ENCODE measurements at places on chromosomes 2 and 18.

GRCh38 chr2:133253793-133254192, 314.5 kb downstream of the NCKAP5 start:
- no peak for DNase-seq

DNA sequence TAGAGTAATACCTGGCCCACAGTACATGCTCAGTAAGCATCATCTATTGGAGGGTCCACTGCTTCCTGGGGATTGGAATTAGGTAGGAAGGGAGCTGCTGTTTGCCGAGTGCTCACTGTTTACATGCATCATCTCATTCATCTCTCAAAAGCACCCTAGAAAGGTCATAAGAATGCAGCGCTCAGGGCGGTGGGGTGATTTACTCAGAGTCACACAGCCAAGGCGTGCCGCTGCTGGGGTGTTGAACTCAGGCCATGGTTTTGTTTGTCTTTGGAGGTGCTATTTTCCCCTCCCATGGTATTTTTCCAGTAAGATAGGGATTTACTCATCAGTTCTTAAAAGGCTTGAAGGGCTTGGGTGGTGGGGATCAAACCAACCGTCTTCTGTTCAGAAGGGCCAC, 227.5 kb downstream of the LDLRAD4 start:
- DNase-seq = no peak

- no peak for DNase-seq
Measured at GRCh38 chr2:232688201-232688600, 8.9 kb upstream of the GIGYF2 start.

DNA sequence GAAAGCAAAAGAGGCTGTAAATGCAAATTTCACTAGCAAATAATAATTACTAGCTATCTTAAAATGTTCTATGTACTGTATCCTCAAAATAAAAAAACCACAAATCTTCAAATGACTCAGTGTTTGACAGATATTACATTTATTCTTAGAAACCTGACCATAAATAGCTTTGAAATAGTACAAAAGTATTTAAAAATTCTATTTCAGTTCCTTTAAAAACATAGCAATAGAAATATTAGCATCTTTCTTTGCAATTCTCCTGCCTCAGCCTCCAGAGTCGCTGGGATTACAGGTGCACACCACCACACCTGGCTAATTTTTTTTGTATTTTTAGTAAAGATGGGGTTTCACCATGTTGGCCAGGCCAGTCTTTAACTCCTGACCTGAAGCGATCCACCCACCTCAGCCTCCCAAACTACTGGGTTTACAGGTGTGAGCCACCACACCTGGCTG, 50.6 kb downstream of the MSH6 start:
- no peak for DNase-seq

DNA sequence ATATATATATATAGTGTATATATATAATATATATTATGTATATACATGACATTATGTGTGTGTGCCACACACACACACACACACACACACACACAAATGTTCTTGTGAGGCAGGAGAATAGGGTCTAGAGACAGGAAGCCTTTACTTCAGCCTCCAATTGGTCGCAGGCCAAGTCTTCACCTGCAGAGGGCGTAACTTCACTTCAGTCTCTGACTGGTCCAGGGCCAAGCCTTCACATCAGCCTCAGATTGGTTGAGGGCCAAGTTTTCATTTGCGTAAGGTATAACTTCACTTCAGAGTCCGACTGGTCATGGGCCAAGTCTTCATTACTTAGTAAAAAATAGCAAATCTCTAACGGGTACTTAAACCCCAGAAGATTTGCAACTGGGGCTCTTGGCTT, 13.2 kb upstream of the SS18 start:
- DNase-seq = no peak

GRCh38 chr2:4527416-4527815, 824.0 kb downstream of the DCDC2C start:
- no peak for DNase-seq

GRCh38 chr18:8990276-8991031, 112.0 kb upstream of the NDUFV2 start:
- no peak for DNase-seq

DNA sequence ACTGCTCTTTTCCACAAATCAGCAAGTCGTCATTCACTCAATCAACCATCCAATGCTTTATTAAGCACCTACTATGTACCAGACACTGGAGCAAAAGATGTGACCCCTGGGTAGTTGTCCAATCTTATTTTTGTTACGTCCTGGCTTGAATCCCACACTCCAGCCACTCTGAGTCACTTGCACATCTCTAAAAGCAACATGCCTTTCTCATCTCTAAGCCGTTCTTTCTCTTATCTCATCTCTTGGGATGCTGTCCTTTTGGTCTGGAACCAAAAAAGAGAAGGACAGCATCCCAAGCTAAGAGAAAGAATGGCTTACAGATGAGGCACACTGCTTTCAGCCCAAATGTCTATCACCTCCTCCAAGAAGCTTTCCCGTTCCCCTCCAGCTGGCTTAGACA, 58.8 kb downstream of the RNF152 start:
- DNase-seq = no peak

DNA sequence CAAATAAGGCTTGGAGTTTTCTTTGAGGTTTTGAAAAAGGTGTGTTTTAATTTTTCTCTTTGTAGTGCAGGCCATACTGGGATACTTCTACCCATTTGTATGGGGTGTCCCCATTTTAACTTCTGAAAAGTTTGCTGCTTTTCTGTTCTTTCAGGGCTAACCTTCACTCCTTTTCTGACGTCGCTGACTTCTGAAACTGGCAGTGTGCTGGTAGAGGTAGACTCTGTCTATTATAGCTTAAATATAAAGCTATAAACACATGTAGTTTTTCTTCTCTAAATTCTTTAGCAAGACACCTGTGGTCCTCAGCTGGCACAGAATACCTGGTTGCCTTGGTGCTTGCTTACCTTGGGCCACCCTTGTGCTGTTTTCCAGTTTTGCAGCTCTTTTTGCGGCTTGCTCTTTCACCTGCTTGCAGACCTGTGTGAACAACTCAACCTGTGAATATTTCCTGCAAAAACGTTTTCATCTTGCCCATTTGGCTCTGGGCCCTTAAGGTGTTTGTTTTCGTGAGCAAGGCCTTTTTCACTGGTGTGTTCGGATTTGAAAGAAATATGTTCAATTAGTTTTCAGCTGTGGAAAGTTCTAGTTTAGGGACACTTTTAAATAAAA, 42.2 kb downstream of the PHLPP1 start:
- no peak for DNase-seq
